OCI-M1 (cell line): ENCODE measurements at places on chromosomes 11 and 22.

- DNase-seq = no peak
These were observed 1.6 kb downstream of the FGF19 start for GRCh38 chr11:69702239-69702691.

DNA sequence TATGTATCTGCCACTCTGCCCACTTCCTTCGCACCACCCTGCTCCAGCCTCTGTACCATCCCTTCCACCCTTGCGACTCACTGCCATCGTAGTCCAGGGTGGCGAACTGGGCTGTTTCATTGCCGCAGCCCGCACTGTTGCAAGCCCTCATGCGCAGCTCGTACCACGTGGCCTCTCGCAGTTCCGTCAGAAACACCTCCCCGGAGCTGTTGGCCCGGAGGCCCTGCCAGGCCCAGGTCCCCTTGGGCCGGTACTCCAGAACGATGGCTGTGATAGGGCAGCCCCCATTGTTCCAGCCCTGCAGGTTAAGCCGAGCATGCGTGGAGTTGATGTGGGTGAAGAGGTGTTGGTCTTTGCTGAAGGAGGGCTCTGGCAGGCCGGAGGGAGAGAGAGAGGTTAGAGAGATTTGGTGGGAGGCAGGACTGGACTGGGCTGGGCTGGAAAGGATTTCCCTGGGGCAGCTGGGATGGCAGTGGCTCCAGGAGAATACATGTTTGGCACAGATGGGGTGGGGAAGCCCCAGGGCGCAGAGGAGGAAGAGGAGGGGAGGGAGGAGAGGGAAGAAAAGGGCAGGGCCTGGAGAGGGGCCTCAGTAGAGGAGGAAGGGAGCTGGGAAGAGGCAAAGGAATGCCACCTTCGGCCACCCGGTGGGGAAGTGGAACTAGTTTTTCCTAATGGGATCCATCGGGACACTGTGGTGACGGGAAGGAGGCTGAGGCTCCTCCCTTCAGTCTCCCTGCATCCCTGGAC, 109.6 kb downstream of the CEP164 start:
- no peak for DNase-seq

- DNase-seq = no peak
These were observed 19.2 kb downstream of the FAM118A start for GRCh38 chr22:45328822-45329529.

DNA sequence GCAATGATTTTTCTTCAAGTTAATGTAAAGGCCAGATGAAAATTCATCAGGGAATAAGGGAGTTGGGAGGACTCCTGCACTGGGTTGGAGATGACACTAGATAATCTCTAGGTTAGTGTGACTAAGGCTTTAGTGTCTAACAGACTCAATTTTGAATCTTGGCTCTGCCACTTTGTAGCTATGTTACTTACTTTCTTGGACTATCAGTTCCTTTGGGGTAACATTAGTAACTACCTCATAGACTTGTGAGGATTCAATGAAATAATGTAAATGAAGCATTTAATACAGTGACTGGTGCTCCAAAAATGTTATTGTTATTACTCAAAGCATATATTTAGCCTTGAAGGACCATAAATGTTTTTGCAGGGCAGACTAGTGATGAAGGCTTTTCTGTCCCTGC, 9.6 kb upstream of the CCDC89 start:
- DNase-seq = no peak

DNA sequence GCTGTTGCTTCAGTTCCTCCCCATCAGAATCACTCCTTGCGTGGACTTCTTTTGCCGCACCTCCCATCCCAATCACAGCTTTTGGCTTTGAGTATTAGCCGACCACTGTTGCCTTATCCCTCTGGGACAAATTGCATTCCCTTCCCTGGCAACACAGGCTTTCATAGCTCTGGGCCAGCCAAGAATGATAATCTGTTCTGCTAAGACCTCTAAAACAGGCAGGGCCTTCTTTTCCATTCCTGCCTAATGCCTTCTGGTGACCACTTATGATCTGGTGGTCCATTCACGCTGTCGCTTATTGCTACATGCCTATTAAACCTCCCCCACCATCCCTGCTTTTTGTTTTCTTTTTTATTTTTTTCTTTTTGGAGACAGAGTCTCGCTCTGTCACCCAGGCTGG, 9.6 kb downstream of the SEC14L2 start:
- DNase-seq = no peak

GRCh38 chr11:69048031-69048693, 570 bp upstream of the TPCN2 start:
- DNase-seq = peak; percentile 77

DNA sequence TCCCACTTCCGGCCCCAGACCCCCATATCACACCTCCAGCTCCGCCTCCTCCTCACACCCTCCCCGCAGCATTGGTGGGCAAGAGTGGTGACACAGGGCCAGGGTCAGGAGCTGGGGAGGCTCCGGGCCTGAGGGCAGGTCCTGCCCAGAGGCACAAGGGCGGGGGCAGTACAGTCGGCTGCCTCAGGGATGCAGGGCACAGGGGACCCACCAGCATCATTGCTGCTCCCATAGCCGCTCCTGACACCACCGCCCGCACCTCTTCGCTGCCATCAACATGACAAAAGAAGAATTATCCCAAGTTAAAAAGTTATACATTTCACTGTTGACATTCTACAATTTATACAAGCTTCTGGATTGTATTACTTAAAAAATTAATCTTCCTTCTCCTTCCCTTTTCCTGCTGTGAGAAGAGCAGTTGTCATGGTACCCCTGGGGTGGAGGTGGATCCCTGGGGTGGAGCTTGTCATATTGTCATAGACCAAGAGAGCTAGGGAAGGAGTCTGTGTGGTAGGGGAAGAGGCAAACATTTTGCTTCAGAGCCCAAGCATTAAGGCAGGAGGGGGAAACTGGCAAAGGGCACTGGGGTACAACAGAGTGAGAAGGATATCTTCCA, 4.1 kb downstream of the SBF2 start:
- DNase-seq = no peak

DNA sequence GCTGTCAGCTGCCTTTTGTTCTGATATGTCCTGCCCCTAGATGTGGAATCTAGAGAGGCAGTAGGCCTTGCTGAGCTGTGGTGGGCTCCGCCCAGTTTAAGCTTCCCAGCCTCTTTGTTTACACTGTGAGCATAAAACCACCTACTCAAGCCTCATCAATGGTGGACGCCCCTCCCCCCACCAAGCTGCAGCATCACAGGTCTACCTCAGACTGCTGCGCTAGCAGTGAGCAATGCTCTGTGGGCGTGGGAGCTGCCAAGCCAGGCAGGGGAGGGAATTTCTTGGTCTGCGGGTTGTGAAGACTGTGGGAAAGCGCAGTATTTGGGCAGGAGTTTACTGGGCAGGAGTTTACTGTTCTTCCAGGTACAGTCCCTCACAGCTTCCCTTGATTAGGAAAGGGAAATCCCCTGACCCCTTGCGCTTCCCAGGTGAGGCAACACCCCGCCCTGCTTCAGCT, 98.5 kb downstream of the SMCO4 start:
- DNase-seq = no peak

- no peak for DNase-seq
These were observed 54.9 kb downstream of the AHNAK start for GRCh38 chr11:62491571-62492329.

- no peak for DNase-seq
These were observed 53.3 kb downstream of the SMIM38 start for GRCh38 chr11:69209038-69209350.

DNA sequence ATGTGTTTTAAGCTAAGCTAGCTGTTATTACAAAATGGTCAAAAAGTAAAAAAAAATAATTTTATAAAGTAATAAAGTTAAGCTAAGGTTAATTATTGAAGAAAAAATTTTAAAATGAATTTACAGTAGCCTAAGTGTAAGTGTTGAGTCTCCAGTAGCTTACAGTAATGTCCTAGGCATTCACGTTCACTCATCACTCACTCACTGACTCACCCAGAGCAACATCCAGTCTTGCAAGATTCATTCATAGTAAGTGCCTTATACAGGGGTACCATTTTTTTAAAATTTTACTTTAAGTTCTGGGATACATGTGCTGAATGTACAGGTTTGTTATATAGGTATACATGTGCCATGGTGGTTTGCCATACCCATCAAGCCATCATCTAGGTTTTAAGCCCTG, 11.6 kb upstream of the OOSP4B start:
- DNase-seq = no peak

GRCh38 chr11:75872887-75873416, 57.9 kb downstream of the UVRAG start:
- peak; percentile 79 for DNase-seq

DNA sequence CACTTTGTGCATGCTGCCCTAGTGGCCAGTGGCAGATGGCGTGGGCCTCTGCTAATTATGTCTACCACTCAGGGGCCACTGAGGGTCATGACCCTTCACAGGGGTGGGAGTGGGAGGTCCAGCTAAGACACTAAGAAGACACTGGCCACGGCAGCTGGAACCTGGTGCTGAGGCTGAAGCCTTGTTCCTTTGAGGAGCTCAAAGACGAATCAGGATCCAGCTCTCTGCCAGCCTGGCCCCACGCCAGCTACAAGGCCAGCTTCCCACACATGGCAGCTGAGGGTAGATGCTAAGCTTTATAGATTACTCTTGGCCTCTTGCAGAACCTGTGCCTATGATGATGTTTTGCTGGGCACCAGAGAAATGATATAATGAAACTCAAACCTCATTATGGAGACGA, 226.3 kb downstream of the DSCAML1 start:
- DNase-seq = no peak

GRCh38 chr11:5234381-5234834, at the start of gene HBD:
HBD (minus strand) TSS chr11:5234483; CDS start chr11:5234433, 50 bp downstream.
- peak; percentile 94 for DNase-seq

DNA sequence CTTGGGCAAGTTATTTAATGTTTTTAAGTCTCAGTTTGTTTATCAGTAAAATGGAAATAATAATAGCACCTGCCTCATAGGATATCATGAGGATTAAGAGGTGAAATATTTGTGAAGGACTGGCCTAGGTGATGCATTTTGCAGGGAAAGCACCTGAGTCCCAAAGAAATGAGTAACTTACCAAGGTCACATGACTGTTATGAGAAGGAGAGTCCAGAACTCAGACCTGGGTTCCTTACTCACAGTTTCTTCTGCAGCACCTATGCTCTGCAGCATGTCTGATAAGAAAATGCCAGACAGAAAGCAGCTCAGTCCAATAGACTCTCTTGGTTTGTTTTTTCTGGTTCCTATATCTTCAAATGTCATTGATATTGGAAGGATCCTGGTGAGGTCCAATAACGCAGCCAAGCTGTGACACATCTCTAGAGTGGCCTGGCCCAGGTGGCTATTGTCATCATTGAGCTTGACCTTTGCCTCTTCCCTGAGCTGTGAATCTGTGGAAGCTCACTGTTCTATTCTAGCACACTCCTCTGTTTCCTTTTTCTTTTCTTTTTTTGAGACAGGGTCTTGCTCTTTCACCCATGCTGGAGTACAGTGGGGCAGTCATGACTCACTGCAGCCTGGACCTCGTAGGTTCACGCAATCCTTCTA, 174.7 kb upstream of the NAV2 start:
- no peak for DNase-seq

DNA sequence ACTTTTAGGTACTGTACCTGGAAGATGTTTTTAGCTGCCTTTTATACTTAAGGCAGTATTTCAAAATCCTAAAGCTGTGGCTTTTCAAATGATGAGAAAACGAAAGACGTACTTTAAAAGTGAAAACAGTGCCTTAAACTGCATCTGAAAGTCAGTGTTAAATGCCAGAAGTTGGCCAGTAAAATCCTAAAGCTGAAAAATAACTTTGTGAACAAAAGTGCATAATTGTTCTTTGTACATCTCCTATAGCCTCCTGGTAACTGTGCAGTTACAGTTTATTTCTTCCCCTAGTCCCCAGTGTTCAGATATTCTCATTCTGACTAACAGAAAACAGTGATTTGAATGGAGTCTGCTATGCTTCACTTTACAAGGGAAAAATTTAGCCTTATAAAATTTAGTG, 6.8 kb downstream of the EED start:
- no peak for DNase-seq

DNA sequence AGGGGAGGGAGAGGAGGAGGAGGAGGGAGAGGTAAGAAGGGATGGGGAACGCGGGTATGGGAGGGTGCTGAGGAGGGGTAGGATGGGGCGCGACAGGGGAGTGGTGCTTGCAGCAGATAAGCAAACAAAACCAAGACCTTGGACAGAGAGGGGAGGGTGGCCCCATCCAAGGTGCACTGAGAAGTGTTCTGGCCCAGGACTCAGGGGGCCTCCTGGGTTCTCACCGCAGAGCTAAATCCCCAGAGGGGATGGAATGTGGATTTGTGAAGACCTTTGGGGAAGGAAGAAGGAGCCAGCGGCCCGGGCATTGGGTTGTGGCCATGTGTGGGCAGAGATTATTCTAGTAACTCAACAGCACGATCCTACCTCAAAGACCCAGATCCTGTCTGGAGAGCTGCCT, 90.9 kb upstream of the LINC01488 start:
- DNase-seq = no peak

GRCh38 chr11:91220476-91221202, 997.8 kb upstream of the CHORDC1 start:
- peak; percentile 26 for DNase-seq

DNA sequence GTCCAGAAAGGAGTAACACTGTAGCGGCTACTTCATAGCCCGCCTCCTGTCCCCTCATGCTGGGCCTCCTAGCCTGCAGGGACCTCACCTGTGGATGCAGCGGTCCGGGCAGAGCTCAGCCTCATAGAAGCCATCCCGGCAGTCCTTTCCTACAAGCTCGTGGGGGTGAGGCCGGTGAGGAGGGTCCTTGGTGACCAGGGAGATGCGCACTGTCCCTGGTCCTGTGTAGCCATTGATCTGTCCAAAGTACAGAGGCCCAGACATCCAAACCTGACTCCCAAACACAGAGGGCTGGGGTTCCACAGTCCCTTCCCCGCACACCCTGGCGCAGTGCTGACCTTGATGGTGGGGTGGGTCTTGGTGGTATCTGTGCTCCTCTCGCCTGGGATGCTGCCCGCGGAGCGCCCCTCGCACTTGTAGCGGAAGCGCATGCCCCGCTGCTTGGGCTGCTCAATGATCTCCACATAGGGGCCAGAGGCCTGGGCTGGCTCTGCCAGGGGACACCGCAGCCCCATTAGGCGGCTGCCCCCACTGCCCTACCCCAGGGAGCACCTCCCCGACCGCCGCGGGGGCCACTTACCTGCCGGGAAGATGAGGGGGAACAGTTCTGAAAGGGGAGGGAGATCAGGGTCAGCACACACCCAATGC, 993 bp downstream of the RELA start:
- no peak for DNase-seq

- no peak for DNase-seq
These were observed 34.9 kb upstream of the OR10G7 start for GRCh38 chr11:124075841-124076651.

GRCh38 chr11:117861151-117862018, 15.1 kb downstream of the FXYD6 start:
- no peak for DNase-seq

GRCh38 chr11:110251836-110252235, 44.6 kb downstream of the RDX start:
- DNase-seq = peak; percentile 36

DNA sequence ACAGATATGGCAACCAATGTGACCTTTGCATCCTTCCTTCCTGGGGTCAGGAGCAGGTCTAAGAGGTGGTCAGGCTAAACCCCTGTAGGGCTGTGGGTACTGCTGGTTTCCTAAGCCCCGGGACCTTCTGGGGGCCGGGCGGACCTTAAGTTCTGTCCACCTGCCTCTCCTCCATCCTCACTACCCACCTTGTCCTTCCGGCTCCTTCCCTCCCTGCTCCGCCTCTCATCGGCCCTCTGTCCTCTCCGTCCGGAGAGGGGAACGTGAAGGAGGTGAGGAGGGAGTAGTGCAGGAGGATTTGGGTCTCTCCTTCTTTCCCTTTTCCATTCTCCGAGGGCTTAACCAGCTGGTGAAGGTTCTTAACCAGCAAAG, 28.3 kb upstream of the PARVB start:
- no peak for DNase-seq

- DNase-seq = peak; percentile 81
These were observed 42.0 kb downstream of the FAM83F start for GRCh38 chr22:40036591-40037225.

- peak; percentile 75 for DNase-seq
These were observed 537 bp downstream of the EP300 start for GRCh38 chr22:41092847-41093411.
